ENCODE measurements at places on chromosomes 12 and 14. TPM values are rescaled to one million over a fixed set of nuclear protein-coding genes. Genes with fewer than 3 reads are reported as not detected.

DNA sequence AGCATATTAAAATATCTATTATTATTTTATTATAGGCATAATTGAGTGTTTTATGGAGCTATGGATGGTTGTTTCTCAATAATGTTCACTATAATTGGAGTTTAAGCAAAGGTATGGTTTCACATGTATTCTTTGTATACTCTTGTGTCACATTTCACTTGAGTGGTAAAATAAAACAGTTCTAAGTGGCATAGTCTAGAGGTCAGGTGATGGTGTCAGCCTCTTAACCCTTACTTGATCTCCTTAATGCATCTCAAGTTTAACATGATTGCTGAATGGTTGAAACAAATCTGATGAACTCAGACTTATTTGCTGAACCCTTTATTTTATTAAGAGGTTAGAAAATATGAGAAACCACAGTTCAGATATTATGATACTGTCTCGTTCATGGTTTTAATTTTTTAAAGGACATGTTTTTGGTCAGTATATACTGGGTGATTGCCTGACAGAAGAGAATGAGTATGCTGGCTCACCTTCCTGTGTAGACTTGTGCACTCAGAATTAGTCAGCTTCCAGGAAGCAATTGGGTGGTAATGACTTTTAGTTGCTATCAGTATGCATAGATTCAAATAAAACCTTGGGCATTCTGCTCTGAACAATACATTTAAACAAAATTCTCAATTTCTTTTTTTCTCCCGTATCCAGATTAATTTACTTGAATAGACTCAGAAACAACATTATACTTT is 464.6 kb downstream of the PCNX1 start:
- no peak for DNase-seq
- 0 out of 2 replicates have a peak, but pooled peaks cover 4% of the 10 kb centered on the region for H3K36me3 ChIP-seq

DNA sequence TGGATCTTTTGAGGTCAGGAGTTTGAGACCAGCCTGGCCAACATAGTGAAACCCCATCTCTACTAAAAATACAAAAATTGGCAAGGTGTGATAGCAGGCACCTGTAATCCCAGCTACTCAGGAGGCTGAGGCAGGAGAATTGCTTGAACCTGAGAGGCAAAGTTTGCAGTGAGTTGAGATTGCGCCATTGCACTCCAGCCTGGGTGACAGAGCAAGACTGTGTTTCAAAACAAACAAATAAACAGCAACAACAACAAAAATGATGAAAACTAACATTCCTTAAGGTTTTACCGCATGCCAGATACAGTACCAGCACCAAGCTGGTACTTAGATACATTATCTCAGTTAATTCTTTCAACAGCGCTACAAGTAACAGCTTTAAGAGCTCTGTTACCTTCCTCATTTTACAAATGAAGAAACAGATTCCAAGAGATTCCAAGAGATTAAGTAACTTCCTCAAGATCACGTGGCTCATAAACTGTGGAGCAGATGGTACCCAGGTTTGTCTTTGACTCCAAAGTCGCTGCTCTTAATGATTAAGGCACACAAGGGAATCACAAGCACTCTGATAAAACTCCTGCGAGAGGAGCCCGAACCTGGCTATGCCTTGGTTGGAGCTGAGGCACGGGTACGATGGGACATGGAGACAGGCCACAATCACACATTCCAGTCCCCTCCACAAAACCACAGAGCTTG is 17.7 kb upstream of the PLEK2 start:
- H3K4me3 ChIP-seq, result no peak overlapping the region
- peaks cover 8% of the 10 kb centered on the region for H3K4me1 ChIP-seq
- no peaks in the 10 kb centered on the region for H3K27me3 ChIP-seq
- H3K27ac ChIP-seq, result no peak overlapping the region
- DNase-seq, result no peak

DNA sequence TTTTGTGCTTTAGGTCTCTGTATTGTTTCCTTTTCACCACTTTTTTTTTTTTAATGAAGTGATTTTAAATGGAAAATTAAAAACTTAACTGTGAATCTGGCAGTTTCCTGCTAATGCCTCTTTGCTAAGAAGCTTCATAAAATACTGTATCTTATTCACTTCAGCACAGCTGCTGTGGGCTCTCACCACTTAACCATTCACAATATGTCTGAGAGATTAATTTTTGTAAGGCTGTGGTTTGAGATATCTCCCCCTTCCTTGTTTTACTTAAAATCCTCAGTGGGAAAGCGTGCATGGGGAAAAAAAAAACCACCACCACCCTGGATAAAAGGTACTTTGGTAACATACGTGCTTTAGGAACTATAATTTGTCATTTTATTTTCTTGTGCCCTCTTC is 115.9 kb downstream of the ETV6 start:
- H3K36me3 ChIP-seq, result no peaks in the 10 kb centered on the region
- no peak overlapping the region for H3K27ac ChIP-seq
- H3K27me3 ChIP-seq, result no peaks in the 10 kb centered on the region
- peaks cover 32% of the 10 kb centered on the region for H3K4me1 ChIP-seq
- no peak for DNase-seq
- H3K4me3 ChIP-seq, result no peak overlapping the region

DNA sequence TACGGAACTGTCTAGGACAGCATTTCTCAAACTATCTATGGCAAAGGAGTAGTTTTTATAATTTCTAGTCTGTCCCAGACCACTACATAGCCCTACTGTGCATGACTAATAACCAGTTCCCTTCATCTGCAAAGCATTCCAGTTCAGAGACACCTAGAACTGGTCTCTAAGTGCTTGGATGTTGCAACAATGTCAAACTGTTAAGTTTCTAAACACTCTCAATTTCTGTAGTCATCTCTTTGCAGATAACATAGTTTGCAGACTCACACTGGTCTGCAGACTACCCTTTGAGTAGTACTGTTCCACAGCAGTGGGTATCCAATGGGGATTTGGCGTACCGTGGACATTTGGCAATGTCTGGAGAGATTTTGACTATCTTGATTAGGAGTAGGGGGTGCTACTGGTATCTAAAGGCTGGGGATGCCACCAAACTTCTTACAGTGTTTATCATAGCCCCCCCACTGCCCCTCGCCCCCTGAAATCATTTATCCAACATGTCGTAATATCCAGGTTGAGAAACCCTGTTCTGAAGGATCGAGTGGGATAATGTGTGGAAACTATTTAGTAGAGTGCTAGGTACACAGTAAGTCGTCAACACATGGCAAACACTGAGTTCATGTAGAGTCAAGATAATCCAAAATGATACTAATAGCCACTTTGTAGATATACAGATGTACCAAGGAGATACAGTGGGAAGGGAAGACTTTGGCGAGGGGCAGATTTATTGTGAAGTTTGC is 1.7 kb downstream of the C12orf76 start:
- H3K27me3 ChIP-seq, result no peaks in the 10 kb centered on the region
- peaks cover 5% of the 10 kb centered on the region for H3K4me1 ChIP-seq
- no peak overlapping the region for H3K27ac ChIP-seq
- no peak overlapping the region for H3K4me3 ChIP-seq
- no peak for DNase-seq
- H3K36me3 ChIP-seq, result no peaks in the 10 kb centered on the region

DNA sequence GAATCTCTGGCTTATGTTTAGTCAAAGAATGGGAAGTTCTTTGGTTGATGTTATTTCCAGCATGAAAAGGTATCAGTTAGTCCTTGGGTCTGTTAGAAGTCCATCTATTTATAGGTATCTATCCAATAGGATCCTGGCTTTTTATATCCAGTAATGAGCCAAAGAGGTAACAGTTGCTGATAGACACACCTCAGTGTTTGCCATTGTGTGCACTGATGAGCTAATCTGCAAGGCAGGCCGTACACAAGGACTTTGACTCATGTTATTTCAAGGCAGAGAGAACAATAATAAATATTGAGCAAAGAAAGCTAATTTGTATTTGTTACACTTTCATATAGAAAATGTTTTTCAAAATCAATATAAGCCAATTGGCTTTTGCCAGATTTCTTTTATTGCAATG is 56.4 kb downstream of the GLT1D1 start:
- no peak overlapping the region for H3K27ac ChIP-seq
- H3K4me3 ChIP-seq, result no peak overlapping the region
- H3K36me3 ChIP-seq, result no peaks in the 10 kb centered on the region
- no peaks in the 10 kb centered on the region for H3K4me1 ChIP-seq
- DNase-seq, result no peak

GRCh38 chr14:81221579-81222102 is 882 bp upstream of the GTF2A1 start:
- no peaks in the 10 kb centered on the region for H3K27me3 ChIP-seq
- H3K36me3 ChIP-seq, result no peaks in the 10 kb centered on the region
- peak overlapping the region; percentile 84 for H3K4me3 ChIP-seq

GRCh38 chr14:88005050-88005481 is at the start of gene GPR65:
TSS of gene GPR65 (plus strand) at chr14:88005135. CDS start at chr14:88010848, 5,713 bp downstream.
- no peak for DNase-seq
- H3K4me3 ChIP-seq, result no peak within 1 kb of the TSS
- H3K36me3 ChIP-seq, result no peaks in the 10 kb centered on the region
- H3K4me1 ChIP-seq, result no peaks in the 10 kb centered on the region

PGF gene
- total RNA-seq, result 6.3 TPM

C12orf50 gene
- 0.03 TPM for total RNA-seq

KRT77 gene
- total RNA-seq, result not detected

Data from GM23338 (cell line).